Endodermal cell (in vitro differentiated cells): ENCODE measurements at places on chromosomes 13 and 19. TPM values are rescaled to one million over a fixed set of nuclear protein-coding genes. Genes with fewer than 3 reads are reported as not detected.

Gene KLHL1
- total RNA-seq, result 0.05 TPM in 1 of 2 replicates, not detected in the other

Gene PINLYP
- total RNA-seq, result 11.0 and 12.2 TPM in 2 replicates

Gene PRTN3
- total RNA-seq, result not detected in 2 replicates

Gene ATP4B
- not detected in 3 replicates for total RNA-seq

Gene TNFSF9
- 0.59 and 0.68 TPM in 2 replicates for total RNA-seq

Gene ZSCAN5B
- not detected in 3 replicates for total RNA-seq

Gene FRY
- 23.0 to 37.3 TPM (median 30.8 TPM) in 3 replicates for total RNA-seq

Gene N4BP2L2
- 75.0 to 92.8 TPM (median 88.8 TPM) in 3 replicates for total RNA-seq

Gene ZSCAN4
- total RNA-seq, result not detected in 2 replicates

Gene MIR17HG
- 10.0 to 23.0 TPM (median 22.4 TPM) in 3 replicates for total RNA-seq

Gene GNG8
- not detected in 2 replicates for total RNA-seq
